ENCODE measurements at places on chromosomes 1 and 21. TPM values are rescaled to one million over a fixed set of nuclear protein-coding genes. Genes with fewer than 3 reads are reported as not detected.

SPRR2E gene
- total RNA-seq = not detected

AIM2 gene
- not detected for total RNA-seq

SGIP1 gene
- 0.81 TPM for total RNA-seq

TMEM82 gene
- total RNA-seq = not detected

OR2L13 gene
- not detected for total RNA-seq

C1orf87 gene
- total RNA-seq = not detected

OMA1 gene
- total RNA-seq = 13.5 TPM

ATP1A1 gene
- total RNA-seq = 210 TPM
